ENCODE measurements at places on chromosomes 11 and 22.

DNA sequence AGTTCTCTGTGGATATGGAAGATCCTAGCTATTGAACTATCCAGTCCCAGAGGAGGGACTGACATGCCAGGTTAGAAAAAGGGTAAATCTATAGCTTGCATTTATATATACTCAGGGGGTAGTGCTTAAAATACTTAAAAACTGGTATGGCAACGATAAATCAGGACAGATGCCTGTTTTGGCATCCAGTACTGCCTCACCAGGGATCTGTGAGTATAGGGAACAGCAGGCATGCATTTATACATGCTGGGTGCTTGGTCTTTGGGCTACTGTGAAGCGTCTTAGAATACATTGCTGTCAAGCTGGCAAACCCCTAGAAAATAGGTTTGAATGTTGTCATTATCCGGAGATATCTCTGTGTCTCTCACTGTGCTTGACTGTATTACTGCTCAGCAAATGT, 94.2 kb upstream of the DRD2 start:
- no peak for DNase-seq

DNA sequence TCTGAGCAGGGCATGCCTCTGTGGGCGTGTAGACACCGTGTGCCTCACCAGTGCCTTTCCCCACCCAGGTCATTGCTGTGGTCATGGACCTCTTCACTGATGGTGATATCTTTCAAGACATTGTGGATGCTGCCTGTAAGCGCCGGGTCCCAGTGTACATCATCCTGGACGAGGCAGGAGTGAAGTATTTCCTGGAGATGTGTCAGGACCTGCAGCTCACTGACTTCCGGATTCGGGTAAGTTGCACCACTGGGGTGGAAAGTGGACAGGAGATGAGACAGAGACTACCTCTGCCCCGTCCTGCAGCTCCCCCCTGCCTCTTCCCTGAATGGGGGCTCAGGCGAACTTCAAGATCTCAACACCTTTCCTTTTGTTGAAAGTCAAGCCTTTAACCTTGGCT, 24.3 kb downstream of the FAM83F start:
- DNase-seq: no peak

DNA sequence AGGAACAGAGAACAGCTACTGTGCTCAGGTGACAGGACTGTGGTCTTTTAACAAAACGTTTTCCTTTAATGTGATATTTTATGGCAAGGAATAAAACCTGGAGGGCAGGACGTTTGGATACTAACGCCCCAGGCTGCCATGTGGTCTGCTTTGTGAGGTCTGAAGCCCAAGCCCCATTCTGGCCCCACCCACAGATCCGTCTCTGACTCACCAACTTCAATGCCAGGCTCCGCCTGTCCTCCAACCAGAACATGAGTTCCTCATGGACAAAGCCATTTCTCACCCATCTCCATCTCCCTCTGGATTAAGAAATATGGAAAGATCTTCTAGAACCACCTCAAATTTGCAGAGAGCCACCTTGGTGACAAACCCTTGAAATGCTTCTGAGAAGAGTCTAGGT, 148.8 kb downstream of the CRYBB2 start:
- no peak for DNase-seq

- no peak for DNase-seq
These were observed 443.9 kb downstream of the BUD13 start for GRCh38 chr11:116328851-116329250.

DNA sequence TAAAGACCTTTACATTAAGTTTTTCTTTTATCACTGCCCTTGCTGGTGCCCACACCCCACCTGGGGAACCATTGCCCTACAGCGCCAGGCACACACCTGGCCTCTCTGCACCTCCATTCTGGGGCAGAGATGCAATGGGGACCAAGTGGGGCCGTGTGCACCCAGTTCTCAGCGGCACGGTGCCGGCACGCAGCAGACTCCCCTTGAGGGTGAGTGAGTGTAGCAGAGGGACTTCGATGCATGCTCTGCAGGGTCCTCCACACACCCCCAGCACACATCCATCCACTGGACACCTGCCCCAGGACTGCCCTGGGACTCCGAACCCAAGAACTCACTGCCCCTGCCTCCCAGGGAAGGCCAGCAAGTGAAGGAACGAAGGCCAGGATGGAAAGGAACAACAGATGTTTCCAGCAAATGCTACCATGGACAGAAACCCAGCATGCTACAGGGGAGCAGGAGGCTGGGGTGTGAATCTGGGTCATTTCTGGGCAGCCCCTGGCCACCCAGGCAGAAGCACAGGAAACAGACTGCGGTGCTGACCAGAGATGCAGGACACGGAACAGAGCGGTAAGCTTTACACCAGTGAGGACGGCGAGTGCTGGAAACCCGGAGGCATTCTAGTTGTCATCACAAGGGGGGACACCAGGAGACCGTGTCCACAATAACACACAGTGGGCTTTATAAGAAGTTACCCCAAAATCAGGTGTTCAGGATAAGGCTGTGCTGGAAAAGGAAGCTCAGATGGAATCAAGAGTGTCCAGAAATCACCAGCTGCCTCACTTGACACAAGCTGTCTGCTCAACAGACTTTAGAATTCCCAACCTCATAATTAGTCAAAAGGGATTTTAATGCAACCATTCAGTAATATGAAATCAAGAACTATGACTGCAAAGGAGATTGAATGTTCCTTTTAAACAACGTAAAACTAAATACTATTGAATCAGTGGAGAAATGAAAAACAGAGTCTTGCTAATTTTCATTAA, 32.7 kb upstream of the MOB2 start:
- no peak for DNase-seq

DNA sequence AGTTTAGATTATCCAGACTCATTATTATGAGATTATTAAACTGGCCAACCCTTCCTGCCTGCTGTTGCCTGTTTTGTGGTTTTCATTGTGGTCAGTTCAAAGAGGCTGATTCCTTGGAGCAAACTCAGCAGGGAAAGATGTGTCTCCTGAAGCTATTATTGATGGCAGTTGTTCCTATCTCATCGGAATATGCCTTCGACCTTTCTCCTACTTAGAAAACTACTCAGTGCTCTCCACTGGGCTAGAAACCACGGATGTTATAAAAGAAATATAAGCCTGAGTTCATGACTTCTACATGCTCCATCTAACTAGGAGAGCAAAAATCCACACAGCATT, 80.2 kb upstream of the NAV2 start:
- no peak for DNase-seq

GRCh38 chr22:43343262-43343669, at the start of gene SCUBE1:
Gene SCUBE1, minus strand, starts transcription at chr22:43343372. Its CDS starts 111 bp downstream, at chr22:43343261.
- DNase-seq: peak; percentile 12

- no peak for DNase-seq
These were observed 39.7 kb upstream of the ACCSL start for GRCh38 chr11:44008088-44008501.

DNA sequence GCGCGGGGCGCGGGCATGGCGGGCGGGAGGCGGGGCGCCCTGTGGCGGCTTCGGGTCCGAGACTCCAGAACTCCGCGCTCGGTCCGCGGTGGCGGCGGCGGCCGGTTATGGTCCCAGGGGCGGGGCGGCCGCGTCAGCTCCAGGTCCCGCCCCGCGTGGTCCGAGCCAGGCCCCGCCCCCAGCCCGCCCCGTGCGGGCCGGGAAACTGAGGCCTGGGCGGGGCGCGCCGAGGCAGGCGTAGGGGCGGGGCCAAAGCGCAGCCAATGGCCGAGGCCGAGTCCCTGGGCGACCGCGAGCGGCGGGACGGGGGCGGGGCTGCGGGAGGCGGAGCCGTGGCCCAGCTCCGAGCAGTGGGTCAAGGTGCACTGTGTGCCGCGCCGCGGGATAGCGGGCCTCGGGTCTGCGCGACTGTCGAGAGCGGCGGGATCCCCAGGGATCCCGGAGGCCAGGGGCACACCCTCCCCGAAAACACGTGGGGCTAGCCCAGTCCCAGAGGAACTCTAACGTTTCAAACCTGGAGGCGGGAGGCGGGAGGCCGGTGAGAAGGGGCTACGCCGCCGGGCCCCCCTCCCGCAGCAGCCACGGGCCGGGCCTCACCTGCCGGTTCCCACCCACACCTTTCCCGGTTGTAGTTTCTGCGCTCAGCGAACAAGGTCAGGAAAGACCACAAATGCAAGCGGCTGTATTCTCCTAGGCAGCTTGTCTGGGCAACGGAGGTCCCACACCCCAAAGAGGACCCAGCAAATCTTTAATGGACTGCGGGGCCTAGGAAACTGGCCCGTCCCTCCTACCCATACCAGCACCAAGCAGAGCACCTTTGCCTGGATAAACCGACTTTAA, at the start of gene SLC25A1:
TSS of gene SLC25A1 (minus strand) at position 80 of the 840 bp plus-strand sequence. CDS start at position 17, 63 bp downstream.
- DNase-seq: peak; percentile 74

GRCh38 chr11:105152021-105152512, 12.5 kb upstream of the CARD18 start:
- no peak for DNase-seq

GRCh38 chr11:45982656-45983470, 60.4 kb downstream of the LARGE2 start:
- DNase-seq: no peak

GRCh38 chr11:92769112-92769511, 200.3 kb upstream of the MTNR1B start:
- DNase-seq: no peak

GRCh38 chr22:44752285-44753188, at the start of gene ARHGAP8:
Gene ARHGAP8, plus strand, starts transcription at chr22:44752575. Its CDS starts 33,953 bp downstream, at chr22:44786528.
- no peak for DNase-seq

DNA sequence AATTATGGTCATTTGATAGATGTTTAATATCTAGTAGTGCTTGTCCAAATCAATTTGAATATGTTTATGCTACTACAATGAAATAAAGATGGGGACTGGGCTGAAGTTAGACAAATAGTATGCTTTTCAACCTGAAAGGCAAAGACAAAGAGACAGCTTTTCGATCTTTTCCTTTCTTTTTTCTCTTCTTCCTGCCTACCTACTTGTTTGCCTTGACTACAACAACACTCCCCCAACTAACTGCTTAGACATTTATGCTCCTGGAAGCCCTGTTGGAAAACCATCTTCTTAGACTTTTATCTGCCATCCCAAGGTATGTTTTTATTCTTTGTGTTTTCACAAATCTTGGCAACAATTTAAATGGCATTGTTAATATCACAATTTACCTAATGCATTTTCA, 374.4 kb upstream of the DDI1 start:
- DNase-seq: no peak

- DNase-seq: no peak
These were observed 54.9 kb downstream of the TRIM44 start for GRCh38 chr11:35717520-35717919.

DNA sequence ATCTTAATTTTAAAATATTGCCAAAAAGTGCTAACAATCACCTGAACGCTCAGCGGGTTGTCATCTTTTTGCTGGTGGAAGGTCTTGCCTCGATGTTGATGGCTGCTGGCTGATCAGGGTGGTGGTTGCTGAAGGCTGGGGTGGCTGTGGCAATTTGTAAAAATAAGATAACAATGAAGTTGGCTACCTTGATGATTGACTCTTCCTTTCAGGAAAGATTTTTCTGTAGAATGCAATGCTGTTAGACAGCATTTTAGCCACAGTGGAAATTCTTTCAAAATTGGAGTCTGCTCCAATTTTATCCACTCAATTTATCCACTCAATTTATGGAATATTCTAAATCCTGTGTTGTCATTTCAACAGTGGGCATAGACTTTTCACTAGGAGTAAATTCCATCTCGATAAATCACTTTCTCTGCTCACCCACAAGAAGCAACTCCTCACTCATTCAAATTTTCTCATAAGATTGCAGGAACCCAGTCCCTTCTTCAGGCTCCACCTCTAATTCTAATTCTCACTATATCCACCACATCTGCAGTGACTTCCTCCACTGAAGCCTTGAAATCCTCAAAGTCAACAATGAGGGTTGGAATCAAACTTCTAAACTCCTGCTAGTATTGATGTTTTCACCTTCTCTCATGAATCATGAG, 78.8 kb downstream of the LINC01488 start:
- no peak for DNase-seq

- DNase-seq: no peak
These were observed 8.7 kb downstream of the B4GALNT4 start for GRCh38 chr11:377883-378500.

DNA sequence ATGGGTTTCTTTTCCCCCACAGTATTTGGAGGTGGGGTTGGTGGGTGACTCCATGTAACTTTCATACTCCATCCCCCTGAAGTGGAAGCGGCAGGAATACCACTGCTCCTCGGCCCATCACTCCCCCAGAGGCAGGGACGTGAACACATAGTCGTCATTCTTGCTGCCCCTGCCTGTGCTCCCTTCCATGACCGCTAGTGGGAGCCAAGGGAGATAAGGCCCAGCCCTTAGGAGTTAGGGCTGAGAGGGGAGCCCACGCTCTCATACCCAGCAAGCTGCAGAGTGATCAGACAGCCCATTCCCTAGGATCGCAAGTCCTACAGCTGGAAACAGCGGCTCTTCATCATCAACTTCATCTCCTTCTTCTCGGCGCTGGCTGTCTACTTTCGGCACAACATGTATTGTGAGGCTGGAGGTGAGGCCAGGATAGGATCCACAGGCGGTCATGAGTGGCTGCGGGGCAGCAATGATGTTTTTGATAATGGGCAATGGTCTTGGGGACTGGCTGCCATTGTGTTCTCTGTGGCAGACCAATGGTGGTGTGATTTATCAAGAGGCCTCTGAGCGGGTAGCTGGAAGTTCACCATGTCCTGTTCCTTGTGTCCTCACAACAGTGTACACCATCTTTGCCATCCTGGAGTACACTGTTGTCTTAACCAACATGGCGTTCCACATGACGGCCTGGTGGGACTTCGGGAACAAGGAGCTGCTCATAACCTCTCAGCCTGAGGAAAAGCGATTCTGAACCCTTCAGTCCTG, 15.9 kb downstream of the RHOG start:
- DNase-seq: peak; percentile 51

- DNase-seq: no peak
These were observed 13.7 kb downstream of the MS4A13 start for GRCh38 chr11:60528934-60529333.

GRCh38 chr11:65927904-65928397, 8.7 kb downstream of the DRAP1 start:
- DNase-seq: peak; percentile 39

DNA sequence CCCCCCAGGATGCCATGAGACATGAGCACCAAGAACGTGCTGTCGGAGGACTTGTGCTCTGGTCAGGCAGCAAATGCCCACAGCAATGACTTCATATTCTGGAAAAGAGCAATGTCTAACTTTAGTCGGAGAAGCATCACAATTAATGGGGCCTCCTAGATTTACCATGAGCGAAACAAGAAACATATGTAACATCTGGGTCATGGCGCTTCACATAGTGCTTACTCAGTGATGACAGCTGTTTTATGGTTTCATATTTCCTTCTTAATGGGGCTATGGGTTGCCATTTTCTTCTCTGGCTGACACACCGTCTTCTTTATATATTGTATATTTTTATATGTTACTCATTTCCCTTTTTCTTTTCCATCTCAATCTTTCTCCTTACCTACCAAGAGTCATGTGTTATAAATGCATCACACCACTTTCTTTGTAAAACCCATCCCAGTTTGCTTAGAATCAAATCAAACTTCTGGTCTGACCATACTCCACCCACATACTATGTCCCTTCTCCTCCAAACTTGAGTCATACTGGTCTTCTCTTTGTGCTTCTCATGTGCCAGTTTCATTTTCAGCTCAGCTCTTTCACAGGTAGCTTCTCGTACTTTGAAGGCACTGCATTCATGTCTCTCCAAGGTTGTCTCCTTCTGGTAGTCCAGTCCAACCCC, 9.4 kb upstream of the CASP12 start:
- no peak for DNase-seq

GRCh38 chr11:4184163-4184916, 89.7 kb downstream of the RRM1 start:
- DNase-seq: no peak

- DNase-seq: peak; percentile 4
These were observed 35.0 kb upstream of the SORL1 start for GRCh38 chr11:121417055-121417551.

GRCh38 chr22:48106715-48107259, 1344.3 kb downstream of the TBC1D22A start:
- no peak for DNase-seq

Measured in stimulated activated CD8-positive, alpha-beta memory T cell treated with anti-CD3 and anti-CD28 coated beads, Interleukin-15, amount 100 ng/mL, for 4 hours (primary cell).